ENCODE measurements at places on chromosomes 1 and 21.

- DNase-seq = no peak
These were observed 3.7 kb downstream of the DEDD start for GRCh38 chr1:161128591-161129420.

GRCh38 chr21:27740084-27740483, 773.2 kb upstream of the ADAMTS5 start:
- no peak for DNase-seq

DNA sequence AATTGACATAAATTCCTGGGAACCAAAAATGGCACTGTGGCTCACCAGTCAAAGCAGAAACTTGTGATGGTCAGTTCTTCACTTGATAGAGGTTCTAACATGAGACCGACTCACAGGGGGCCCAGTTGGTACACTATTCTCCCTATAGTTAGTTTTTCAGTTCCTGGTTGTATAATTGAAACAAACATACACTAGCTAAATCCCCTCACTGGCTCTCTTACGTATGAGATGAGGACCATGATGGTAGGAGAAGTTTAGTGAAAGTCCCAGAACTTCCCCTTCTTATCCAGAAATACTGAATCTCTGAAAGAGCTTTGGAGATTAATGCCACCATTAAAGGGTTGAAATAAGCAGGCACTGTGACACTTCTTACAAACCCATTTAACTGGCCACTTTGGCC, 2.8 kb upstream of the S100B start:
- DNase-seq = no peak

- no peak for DNase-seq
These were observed at the start of gene RUNX1 for GRCh38 chr21:35048706-35049617. Gene RUNX1, minus strand, starts transcription at chr21:35049302.

DNA sequence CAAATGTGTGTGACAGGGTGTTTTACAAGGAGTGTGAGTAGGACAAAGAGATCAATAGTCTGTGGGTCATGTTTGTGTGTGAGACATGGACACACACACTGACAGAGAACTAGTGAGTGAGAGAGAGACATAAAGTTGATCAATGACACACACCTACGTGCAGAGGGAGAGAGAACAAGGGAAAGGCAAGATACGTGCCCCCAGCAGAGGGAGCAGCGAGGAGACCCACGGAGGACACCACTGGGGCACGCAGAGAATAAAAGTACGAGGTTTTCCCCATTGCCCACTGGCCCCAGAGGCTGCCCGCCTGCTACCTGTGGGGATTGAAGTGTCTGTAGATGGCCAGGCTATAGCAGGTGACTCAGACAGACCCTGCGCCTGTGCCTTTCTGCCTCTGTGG, 130.2 kb upstream of the CSF3R start:
- no peak for DNase-seq

GRCh38 chr1:210920716-210921694, 212.9 kb downstream of the KCNH1 start:
- no peak for DNase-seq

DNA sequence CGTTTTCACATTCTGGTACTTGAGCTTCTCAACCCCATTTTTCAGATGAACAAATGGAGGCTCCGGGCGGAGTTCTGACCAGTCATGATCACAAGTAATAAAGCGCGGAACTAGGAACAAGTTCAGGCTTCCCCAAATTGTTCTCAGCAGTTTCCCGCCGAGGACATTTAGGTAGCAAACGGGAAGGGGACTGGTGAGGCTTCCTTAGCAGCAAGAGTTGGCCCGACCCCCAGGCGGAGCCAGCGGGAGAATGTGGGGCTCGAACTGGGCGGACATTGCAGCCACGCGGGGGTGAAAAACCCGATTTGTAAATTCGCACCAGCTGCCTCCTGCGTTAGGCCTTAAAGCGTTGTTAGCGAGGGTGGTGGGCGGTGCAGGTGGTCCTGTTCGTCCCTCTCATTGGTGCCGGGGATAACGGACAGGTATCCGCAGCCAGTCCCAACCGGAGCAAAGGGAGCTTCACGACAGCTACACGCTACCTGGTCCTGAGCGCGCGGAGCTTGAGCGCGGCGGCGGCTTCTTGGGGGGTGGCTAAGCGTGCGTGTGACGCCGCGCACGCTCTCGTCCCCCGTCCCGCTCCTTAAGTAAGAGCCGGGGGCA, 15.3 kb downstream of the SEMA6C start:
- DNase-seq = peak; percentile 55

GRCh38 chr1:150221552-150221951, 14.4 kb downstream of the ANP32E start:
- DNase-seq = no peak

DNA sequence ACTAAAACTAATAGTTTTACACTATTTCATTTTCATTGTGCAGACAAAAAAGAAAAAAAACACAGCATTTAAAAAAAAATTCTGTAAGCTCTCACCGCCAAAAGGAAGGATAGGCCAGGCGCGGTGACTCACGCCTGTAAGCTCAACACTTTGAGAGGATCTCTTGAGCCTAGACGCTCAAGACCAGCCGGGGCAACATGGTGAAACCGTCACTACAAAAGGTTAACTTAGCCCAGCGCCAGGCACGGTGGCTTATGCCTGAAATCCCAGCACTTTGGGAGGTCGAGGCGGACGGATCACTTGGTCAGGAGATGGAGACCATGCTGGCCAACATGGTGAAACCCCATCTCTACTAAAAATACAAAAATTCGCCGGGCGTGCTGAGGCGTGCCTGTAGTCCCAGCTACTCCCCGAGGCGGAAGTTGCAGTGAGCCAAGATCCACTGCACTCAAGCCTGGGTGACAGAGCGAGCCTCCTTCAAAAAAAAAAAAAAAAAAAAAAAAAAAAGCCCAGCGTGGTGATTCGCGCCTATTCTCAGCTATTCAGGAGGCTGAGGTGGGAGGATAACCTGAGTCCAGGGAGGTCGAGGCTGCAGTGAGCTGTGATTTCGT, 14.3 kb upstream of the SPEN start:
- no peak for DNase-seq

GRCh38 chr1:195568389-195568788, 1039.9 kb downstream of the KCNT2 start:
- DNase-seq = no peak

DNA sequence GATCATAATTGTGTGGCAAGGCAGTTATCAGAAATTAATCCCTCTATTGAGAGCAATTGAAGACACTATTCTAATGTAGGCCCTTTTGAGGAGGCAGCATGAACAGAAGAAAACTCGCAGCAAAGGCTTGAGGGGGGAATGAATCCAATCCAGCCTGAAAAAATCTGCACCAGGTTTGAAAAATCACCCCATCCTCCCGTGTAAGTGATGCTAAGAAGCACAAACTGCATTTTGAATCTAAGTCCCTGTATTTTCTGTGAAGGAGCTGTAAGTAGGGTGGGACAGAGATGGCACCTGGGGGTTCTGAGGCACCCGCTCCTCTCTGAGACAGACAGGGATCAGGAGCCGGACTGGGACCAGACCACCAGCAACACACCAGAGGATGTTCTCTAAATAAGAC, at the start of gene CRB1:
Gene CRB1, plus strand, starts transcription at position 241 of the 400 bp plus-strand sequence. CDS start 161 bp downstream, outside the sequence.
- peak; percentile 75 for DNase-seq

DNA sequence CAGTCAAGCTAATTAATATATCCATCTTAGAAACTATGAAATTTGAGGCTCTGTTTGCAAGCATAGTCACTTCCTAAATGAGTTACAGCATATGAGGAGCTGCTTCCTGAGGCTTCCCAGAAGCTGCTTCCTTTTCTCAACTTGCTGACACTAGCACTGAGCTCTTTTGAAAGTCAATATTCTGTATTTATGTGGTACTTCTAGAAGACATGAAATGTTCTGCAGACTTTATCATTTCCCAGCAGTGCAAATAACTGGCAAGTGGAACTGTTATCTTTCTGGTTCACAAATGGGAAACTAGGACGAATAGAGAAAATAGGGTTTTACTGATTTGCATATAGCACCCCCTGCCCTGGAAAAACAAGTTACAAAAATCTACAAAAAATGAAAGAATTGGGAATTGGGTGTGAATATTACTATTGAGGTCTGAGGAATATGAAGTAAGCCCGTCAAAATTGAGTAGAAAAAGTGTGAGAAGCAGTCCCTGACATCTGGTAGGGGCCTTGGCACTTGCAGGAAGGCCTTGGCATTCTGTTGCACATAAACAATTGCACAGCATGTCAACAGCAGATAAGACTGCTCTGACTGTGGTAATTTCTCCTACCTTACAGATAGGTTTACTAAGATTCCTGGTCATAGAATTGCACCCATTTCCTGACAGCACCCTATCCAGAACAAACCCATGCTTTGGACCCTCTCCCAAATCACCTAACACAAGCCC, 7.1 kb downstream of the GIPC2 start:
- DNase-seq = no peak
